ENCODE measurements at places on chromosomes 3 and 15.
A peak's percentile ranks its signal among the peaks of the same experiment; 100 is the strongest.

GRCh38 chr3:71305231-71306206, 278.0 kb downstream of the FOXP1 start:
- DNase-seq = peak; percentile 41

- no peak for DNase-seq
Observed at GRCh38 chr3:123036352-123037014, 8.9 kb upstream of the SEMA5B start.

DNA sequence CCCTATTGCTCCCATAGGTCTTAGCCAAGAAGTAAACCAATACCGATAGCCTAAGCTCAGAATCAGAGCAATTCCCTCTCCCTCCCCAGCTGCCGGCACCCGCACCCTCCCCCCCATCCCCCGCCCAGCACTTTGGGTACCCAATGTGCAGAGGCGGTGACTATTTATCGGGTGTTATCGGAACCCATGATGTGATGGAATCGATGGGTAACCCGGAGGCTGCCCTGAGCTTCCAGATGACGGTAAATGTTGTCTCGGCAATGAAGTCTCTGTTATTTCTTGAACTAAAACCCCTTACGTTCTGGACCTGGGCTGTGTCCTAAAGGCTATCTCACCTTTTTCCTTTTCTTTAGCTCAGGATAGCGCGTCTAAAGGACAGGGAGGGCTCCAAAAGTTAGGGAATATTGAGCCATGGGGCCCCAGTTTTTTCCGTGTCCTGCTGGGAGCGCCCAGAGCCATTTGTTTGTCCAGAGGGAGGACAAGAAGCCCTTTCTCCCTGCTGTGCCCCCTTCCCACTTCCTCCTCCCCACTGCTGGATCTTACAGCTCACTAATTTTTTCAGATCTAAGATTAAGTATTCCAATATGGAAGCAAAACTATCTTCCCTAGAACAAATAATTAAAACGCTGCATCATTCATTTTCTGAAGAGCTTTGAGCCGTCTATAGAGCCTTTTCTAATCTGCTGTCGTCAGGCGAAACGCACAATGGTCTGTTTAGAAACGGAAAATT, 1.5 kb downstream of the SLITRK3 start:
- peak; percentile 33 for DNase-seq

GRCh38 chr3:34106879-34107278, 308.4 kb downstream of the PDCD6IP start:
- DNase-seq = peak; percentile 25

DNA sequence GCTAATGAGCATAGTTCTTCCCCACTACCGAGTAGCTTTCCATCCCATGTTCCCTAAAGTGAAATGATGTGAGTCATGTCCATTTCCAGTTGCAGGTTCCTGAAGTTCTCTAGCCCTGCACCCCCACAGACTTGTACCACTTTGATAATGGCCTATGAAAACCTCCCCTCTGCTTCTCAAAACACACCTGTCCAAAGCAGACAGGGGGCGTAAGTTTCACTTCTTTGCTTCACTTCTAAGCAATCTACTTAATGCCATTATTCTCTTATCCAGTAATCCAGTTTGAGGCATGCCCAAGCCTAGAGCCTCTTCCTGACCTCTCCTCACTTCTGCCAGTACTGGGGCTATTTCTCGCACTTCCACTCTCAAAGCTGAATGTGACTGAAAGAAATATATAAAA, 305.1 kb downstream of the IGSF11 start:
- no peak for DNase-seq
